Mesangial cell (primary cell): ENCODE measurements at places on chromosomes 4 and X. TPM values are rescaled to one million over a fixed set of nuclear protein-coding genes. Genes with fewer than 3 reads are reported as not detected.

WDR1 gene
- total RNA-seq = 302 and 463 TPM in 2 replicates

PRRG3 gene
- total RNA-seq = not detected in 2 replicates

AWAT1 gene
- total RNA-seq = not detected in 2 replicates

PNMA6F gene
- total RNA-seq = not detected in 2 replicates

ADH5 gene
- total RNA-seq = 82.4 and 91.6 TPM in 2 replicates

EBP gene
- total RNA-seq = 71.2 and 154 TPM in 2 replicates

TMEM255A gene
- 0.16 and 0.89 TPM in 2 replicates for total RNA-seq

FGFBP2 gene
- total RNA-seq = not detected in 2 replicates

AFF2 gene
- 0.16 and 0.38 TPM in 2 replicates for total RNA-seq

EDA2R gene
- total RNA-seq = 2.0 and 2.9 TPM in 2 replicates

DGKQ gene
- 10.8 and 14.3 TPM in 2 replicates for total RNA-seq

PROM1 gene
- 13.9 and 14.6 TPM in 2 replicates for total RNA-seq

CENPE gene
- 0.63 and 11.2 TPM in 2 replicates for total RNA-seq

CITED1 gene
- total RNA-seq = not detected in 2 replicates

CCDC160 gene
- 0.63 TPM in 1 of 2 replicates, not detected in the other for total RNA-seq

GJB1 gene
- total RNA-seq = 0.25 TPM in 1 of 2 replicates, not detected in the other

IL21 gene
- not detected in 2 replicates for total RNA-seq
